ENCODE measurements at places on chromosomes 5 and 9. TPM values are rescaled to one million over a fixed set of nuclear protein-coding genes. Genes with fewer than 3 reads are reported as not detected.

DNA sequence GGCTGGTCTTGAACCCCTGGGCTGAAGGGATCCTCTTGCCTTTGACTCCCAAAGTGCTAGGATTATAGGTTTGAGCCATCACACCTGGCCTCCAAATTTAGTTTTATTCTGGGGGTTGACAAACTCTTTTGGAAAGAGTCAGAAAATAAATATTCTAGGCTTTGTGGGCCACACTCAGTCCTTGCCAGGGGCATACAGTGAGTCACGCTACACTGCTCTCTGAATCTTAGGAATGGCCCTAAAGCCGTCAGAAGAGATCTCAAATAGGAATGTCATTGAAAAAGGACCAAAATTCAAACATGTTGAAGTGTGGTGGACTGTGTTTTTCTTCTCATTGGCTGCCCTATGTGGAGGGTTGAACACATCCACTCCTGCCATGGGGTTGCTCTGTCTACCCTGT is 127.7 kb upstream of the BASP1 start:
- peak; percentile 87 for DNase-seq

GRCh38 chr5:121890297-121890858 is 38.7 kb downstream of the FTMT start:
- DNase-seq = no peak

DNA sequence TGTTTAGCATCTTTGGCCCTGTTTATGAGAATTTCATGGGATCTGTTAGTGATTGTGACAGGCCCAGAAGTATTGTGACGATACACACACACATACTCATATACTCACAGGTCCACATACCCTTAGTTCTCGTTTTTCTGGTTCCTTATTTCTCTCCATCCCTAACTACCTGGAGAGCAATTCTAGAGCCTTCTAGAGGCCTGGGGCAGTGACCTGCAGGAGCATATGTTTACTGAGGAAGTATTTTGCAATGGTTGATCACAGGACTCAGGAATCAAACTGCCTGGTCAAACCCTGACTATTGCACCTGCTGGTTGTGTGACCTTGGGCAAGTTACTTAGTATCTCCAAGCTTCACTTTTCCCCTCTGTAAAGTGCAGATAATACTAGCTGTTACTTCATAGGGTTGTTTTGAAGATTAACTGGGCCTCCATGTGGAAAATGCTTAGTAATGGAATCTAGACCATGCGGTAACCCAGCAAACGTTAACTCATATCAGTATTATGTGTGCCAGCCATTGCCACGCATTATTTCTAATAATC is 8.7 kb downstream of the PAPPA start:
- DNase-seq = no peak

DNA sequence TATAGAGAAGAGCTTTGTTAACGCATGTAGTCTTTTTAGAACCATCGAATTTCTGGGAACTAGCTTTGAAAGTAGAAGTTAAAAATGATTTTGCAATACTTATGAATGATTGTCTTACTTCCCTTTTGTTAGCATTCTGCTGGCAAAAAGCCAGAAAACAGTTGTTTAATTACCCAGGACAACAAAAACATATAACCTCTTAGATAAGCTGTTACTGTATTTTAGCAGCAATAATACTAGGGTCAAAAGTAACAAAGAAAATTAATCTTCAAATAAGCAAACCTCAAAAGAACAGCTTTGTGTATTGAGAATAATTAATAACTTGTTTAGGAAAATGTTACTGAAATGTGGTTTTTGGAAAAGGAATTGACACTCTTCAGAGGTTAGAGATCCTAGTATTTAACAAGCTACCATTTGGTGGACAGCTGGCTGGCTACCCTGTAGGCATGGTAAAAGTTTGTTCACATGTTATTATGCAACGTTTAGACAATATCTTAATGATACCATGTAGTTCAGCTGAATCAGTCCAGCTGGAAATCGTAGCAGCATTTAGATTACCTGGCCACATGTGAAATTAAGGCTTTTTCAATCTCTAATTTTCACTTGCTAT is 3.8 kb downstream of the FGF10 start:
- DNase-seq = no peak

KCNMB1 gene
- total RNA-seq = 0.44 TPM

CDKN2B-AS1 gene
- 2.6 TPM for total RNA-seq

SLC36A3 gene
- total RNA-seq = not detected

DNA sequence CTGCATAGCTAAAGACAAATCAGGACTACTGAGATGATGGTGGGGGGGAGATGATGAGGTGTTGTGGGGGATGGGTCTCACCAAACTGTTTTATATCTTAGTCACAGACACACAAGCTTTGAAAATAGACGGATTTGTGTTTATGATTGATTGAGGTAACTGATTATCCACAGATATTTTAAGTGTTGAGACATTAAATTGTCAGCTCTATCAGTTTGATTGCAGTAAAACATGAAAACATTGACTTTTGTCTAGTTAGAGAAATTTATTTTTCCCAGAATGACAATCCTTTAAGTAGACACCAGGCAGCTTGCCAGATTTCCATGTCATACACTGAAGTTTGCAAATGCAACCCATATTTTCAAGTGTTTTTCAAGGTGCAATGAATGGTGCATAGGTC is 149.8 kb downstream of the NR2F1-AS1 start:
- no peak for DNase-seq
